Mesothelial cell of epicardium (in vitro differentiated cells): ENCODE measurements at places on chromosomes 4 and X. TPM values are rescaled to one million over a fixed set of nuclear protein-coding genes. Genes with fewer than 3 reads are reported as not detected.

Gene NUP62CL
- total RNA-seq = 2.5 to 4.0 TPM (median 2.7 TPM) in 3 replicates

DNA sequence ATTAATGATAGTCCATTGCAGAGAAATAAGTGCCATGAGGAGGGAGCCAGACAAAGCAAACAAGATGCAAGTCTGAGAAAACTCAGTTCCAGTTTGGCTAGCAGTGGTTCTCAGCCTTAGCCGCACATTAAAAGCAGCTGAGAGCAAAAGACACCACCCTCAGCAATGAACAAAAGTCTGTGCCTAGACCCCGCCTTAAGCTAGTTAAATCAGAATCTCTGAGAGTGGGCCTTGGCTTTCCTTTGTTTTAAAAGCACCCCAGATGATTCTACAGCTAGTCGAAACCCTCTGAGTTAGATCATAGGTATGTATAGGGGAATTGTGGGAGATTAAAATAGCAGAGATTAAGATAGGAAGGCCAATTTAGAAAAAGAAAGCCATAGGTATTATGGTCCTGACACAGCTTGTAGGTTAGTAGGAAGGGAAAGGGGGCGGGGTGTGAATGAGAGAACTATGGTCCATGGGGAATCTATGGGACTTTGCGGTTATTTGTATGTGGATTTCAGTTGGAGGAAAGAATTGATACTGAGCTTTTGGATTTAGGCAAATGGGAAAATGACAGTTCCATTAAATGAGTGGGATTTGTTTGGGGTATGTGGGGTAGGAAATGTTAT is 12.0 kb downstream of the SPRY1 start:
- no peak for DNase-seq

Gene SORCS2
- 6.8 to 7.1 TPM (median 7.1 TPM) in 3 replicates for total RNA-seq

Gene CLGN
- 1.6 to 1.8 TPM (median 1.6 TPM) in 3 replicates for total RNA-seq

Gene STPG2
- 0.85 to 0.97 TPM (median 0.88 TPM) in 3 replicates for total RNA-seq

- DNase-seq = no peak
These were observed 14.9 kb upstream of the ANKRD50 start for GRCh38 chr4:124727331-124727890.

GRCh38 chr4:169251291-169252235 is 19.2 kb downstream of the SH3RF1 start:
- no peak for DNase-seq

DNA sequence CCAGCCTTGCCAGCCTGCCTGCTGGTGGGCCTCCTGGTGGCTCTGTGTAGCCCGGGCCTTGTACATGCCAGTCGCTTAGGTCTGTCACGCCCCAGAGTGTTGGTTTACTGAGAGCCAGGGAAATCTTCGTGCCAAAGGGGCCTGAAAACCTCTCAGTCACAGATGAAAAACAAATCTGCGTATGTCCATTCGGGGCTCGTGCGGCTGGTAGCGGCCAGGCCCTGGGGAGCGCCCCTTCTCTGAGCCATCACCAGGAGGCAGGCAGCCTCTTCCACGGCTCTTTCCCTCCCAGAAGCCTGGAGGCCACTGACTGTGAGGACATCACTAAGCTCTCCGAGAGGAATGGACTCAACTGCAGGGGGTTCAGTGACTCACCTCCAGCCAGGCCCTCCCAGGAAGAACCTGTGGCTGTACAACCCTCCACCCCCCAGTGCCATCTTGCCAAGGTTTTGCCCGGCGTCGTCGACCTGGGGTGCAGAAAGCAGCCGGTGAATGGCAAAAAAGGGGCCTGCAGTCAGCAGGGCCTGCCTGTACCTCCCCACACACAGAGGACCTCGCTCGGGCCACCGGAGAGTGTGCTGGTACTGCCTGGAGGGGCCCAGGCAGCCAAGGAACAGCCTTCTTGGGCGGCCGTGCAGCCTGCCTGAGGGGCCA is 162.2 kb downstream of the BCOR start:
- no peak for DNase-seq

GRCh38 chr4:102326951-102327350 is 18.3 kb downstream of the SLC39A8 start:
- DNase-seq = no peak

- DNase-seq = peak; percentile 64
These were observed at the start of gene TAPT1 for GRCh38 chr4:16225863-16226815. Gene TAPT1, minus strand, starts transcription at chr4:16226471. Its CDS starts 14 bp downstream, at chr4:16226457.

GRCh38 chr4:121654738-121655137 is 42.0 kb downstream of the ANXA5 start:
- DNase-seq = no peak

Gene NALF2
- 0.05 to 0.11 TPM in 2 of 3 replicates, not detected in the other for total RNA-seq

DNA sequence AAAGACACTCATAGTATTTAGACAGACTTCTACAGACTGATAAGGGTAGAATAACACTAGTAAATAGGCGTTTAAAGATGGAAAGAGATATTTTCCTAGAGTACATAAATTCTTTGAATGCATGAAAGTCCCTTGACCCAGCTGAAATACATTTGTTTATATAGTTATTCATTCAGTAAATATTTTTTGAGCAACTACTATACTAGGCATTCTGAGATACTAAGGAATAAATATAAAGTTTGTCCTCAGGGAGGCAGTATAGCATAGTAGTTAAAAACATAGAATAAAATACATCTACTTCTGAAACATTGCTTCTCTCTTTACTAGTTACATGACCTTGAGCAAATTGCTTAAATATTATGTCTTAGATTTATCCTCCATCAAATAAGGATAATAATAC is 27.4 kb downstream of the HMGN5 start:
- DNase-seq = no peak

- DNase-seq = no peak
These were observed 529 bp downstream of the DHRSX start for GRCh38 chrX:2500091-2500802.

GRCh38 chr4:125267630-125268029 is 47.1 kb upstream of the FAT4 start:
- DNase-seq = no peak

GRCh38 chrX:97306771-97307470 is 423.2 kb downstream of the RPA4 start:
- DNase-seq = no peak

DNA sequence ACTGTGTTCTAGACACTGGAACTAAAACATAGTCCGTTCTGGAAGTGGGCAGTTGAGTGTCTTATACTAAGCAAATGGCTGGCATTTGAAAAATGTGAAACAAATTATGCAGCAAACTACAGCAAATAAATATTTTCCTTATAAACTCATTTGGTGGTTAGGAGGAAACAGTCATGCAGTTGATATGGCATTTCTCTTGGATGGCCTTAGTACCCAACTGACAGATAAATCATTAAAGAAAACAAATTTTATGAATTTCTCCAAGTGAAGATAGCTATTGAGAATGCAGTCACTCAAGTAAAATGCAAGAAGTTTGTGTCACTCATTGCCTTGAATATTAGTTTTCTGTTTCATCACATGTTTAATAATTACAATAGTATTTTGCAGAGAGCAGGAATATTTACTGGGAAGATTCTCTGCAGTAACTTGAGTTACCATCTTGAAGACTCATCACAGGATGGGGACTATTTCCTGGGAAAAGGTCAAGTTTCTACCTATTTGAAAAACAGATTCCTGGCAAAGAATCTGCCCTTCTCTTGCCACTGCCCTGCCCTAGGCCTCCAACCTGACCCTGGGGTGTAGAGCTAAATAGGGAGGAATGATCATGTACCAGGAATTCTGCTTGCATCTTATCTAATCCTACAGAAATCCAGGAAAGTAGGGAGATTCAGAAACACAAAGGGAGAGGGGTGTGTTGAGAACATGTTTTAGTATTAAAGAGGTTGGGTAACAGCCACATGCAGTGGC is 105.9 kb downstream of the SH3RF1 start:
- DNase-seq = no peak

DNA sequence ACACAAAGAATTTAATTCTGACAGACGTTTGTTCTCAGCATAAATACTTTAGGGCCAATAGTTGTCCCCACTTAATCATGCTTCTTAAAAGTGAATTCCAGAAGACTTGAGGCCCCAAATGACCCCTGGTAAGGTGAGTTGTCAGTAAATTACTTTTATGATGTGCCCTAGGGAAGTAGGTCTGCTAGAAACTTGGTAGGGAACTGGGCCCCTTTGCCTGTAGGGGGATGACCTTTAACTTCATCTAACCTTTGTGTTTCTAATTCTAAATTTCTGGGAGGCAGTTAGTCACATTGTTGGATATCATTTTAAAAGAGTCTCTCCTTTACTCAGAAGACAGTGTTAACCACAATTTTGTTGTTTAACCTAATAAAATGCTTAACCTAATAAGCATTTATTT is 28.8 kb downstream of the HHIP start:
- DNase-seq = no peak

Gene ALB
- total RNA-seq = 0.59 to 1.5 TPM (median 0.63 TPM) in 3 replicates

GRCh38 chr4:60683357-60683756 is 516.8 kb upstream of the ADGRL3 start:
- no peak for DNase-seq

DNA sequence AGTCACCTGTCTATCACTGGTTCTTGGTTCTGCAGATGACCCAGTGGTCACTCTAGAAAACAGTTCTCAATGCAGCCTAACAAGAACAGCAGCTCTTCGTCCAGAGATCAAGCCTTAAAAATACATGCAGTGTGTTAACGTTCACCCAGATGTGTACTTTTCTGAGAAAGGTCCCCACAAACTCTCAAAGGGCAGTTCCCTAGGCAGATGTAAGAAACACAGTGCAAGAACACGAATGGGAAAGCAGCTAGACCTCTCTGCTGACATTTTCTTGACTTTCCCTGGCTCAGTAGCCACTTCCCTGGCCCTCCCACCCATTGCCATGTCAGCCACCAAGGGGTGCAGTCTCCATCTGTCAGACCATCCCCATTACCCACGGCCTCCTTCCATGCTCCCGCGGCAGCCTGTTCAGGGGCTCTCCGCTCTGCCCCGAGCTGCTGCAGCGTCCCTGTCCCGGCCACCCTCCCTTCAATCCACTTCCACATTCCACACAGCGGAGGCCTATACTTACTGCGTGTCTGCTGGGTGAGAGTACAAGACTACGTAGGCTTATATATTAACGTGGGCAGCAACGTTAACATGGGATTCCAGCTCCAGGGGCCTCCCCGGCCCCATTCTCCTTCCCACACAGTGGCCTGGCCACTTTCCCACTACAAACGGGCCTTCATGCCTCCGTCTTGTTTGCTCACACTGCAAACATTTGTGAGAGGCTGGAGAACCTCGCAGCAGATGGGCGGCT is 34.3 kb downstream of the IRF2 start:
- no peak for DNase-seq

DNA sequence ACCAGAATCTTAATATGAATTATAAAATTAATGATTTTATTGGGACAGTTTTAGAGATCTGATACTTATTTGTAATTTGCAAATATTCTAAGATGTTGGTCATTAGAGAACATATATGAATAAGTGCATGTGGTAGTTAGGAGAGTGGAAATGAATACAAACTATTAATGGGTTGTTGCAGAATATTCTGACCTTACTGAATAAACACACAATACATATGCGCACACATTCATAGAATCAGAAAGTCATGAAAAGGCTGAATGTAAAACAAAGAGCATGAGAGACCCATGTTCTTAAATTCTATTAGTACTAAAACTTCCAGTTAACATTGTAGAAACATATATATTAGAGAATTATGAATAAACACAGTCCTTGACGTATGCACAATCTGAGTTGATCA is 301.7 kb upstream of the TRAM1L1 start:
- no peak for DNase-seq
